Activated CD4-positive, alpha-beta T cell treated with anti-CD3 and anti-CD28 coated beads, Interleukin-2, amount 10 ng/mL, durations not matched to agents 7 days and 5 days (primary cell): ENCODE measurements at places on chromosomes 12 and 14. TPM values are rescaled to one million over a fixed set of nuclear protein-coding genes. Genes with fewer than 3 reads are reported as not detected.

Gene DEGS2
- total RNA-seq = 0.15 TPM

Gene PZP
- not detected for total RNA-seq

Gene ATP6V1D
- 43.6 TPM for total RNA-seq

Gene POU6F1
- 6.3 TPM for total RNA-seq

Gene KERA
- total RNA-seq = not detected

Gene NKX2-8
- total RNA-seq = not detected

Gene GPR84
- 0.15 TPM for total RNA-seq

Gene ARHGEF25
- 0.42 TPM for total RNA-seq

Gene CCDC175
- not detected for total RNA-seq

- H3K27me3 ChIP-seq = no peaks in the 10 kb centered on the region
- H3K4me1 ChIP-seq = no peaks in the 10 kb centered on the region
- H3K27ac ChIP-seq = no peak overlapping the region
- no peak for DNase-seq
Measured at GRCh38 chr14:39492267-39492666, 60.0 kb upstream of the FBXO33 start.

GRCh38 chr14:56754921-56755320, 55.4 kb downstream of the OTX2 start:
- no peak for DNase-seq
- H3K4me1 ChIP-seq = no peaks in the 10 kb centered on the region
- no peak overlapping the region for H3K27ac ChIP-seq
- H3K27me3 ChIP-seq = peaks cover 14% of the 10 kb centered on the region
- H3K4me3 ChIP-seq = no peak overlapping the region

- peaks cover 32% of the 10 kb centered on the region for H3K36me3 ChIP-seq
- DNase-seq = no peak
- H3K27me3 ChIP-seq = no peaks in the 10 kb centered on the region
- H3K27ac ChIP-seq = peak overlapping the region; percentile 77
- peaks cover 82% of the 10 kb centered on the region for H3K4me1 ChIP-seq
Measured at GRCh38 chr14:77603654-77604255, 12.7 kb downstream of the SPTLC2 start.

DNA sequence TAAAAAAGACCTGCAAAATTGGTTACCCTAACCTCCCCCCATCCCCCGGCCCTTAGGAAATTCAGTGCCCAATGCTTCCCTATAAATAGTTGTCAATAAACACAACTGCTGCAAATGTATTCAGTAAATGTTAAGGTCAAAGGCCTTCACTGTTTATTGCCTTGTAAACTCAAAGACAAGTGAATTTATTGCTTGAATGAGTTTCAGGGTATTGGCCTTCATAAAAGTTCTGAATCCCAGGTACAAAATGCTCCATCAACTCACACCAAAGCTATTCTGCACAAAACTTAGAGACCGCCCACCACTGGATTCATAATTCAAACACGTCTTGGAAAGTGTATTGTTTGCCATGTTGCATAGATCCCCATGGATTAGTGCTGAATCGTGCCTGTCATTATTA, 63.3 kb upstream of the CDKN3 start:
- H3K27me3 ChIP-seq = peaks cover 23% of the 10 kb centered on the region
- H3K4me1 ChIP-seq = no peaks in the 10 kb centered on the region
- no peaks in the 10 kb centered on the region for H3K36me3 ChIP-seq
- no peak overlapping the region for H3K27ac ChIP-seq
- no peak overlapping the region for H3K4me3 ChIP-seq

DNA sequence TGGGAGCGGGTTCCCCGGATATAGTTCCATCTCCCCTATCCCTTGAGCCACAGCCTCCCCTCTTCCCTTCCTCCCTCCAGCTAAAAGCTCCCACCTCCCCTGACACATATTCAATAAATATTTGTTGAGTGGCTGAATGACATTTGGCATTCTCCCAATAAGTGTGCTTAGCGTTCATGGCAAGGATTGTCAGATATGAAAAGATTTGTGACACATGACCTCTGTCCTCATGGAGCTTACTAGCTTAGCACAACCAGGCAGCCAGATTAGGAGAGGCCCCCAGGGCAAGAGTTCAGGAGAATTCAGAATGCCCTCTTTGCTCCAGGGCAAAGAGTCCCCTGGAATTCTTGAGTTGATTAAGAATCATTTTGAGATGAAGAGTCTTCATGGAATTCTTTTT, 22.5 kb upstream of the SLC6A12 start:
- H3K4me1 ChIP-seq = no peaks in the 10 kb centered on the region
- DNase-seq = no peak
- peaks cover 2% of the 10 kb centered on the region for H3K36me3 ChIP-seq
- H3K27ac ChIP-seq = no peak overlapping the region

DNA sequence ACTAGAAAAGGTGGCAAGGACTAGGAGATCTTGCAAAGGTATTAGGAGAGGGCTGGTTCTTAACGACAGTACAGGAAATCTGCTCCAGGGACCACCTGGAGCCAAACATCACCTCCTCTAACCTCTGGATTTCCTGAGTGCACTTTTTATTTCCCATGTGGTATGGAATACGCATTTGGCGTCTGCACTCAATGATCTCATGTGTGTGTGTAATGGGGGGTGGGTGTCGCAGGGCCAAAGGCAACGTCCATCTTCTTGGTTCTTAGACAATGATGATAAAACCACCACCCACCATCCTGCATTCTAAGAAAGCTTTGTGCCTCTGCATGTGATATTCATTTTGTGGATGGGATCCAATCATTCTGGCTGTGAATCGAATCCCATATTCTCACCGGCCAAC, 68.8 kb downstream of the CLMN start:
- DNase-seq = no peak
- H3K36me3 ChIP-seq = no peaks in the 10 kb centered on the region
- H3K4me3 ChIP-seq = no peak overlapping the region
- no peaks in the 10 kb centered on the region for H3K4me1 ChIP-seq
- H3K27me3 ChIP-seq = peaks cover 15% of the 10 kb centered on the region

- no peaks in the 10 kb centered on the region for H3K27me3 ChIP-seq
- DNase-seq = no peak
- no peak overlapping the region for H3K27ac ChIP-seq
- peaks cover 2% of the 10 kb centered on the region for H3K4me1 ChIP-seq
- no peak overlapping the region for H3K4me3 ChIP-seq
Measured at GRCh38 chr12:88113871-88114270, 28.0 kb downstream of the CEP290 start.

DNA sequence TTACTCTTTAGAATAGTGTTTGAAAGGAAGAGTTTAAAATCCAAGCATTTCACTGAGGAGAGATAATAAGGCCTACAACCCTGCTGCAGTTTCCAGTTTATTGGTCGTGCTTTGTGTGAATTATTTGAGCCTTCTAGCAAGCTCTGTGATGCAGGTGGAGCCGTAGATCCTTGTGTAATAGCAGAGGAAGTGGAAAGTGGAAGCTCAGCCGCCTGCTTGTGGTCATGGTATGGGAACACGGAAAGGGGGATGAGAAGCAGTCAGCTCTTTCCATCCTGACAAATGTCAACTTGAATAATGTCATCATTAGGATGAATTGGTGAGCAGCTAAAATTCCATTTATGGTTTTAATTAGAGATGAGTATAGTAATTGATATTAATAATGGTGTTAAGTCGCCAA, 29.1 kb downstream of the SYNE2 start:
- peaks cover 38% of the 10 kb centered on the region for H3K36me3 ChIP-seq
- peaks cover 18% of the 10 kb centered on the region for H3K4me1 ChIP-seq
- no peak overlapping the region for H3K4me3 ChIP-seq
- H3K27ac ChIP-seq = no peak overlapping the region
- no peak for DNase-seq

DNA sequence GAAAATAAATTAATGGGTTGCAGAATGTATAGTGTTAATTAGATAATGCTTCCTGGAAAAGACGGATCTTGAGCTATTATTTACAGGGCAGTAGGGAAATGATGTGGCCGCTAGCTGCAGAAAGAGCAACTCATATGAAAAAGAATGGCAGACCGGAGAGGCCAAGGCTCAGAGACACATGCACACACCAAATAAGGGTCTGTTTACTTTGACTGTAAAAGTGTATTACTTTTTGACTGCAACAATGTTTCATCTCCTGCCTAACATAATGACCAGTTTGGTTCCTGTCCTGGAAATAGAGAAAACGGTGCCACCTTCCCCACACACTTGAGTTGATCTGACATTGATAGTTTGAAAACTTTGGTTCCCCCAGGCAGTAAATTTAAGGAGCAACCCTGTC, 290.9 kb downstream of the CACNA1C start:
- H3K4me3 ChIP-seq = no peak overlapping the region
- DNase-seq = no peak
- no peak overlapping the region for H3K27ac ChIP-seq
- H3K36me3 ChIP-seq = no peaks in the 10 kb centered on the region

GRCh38 chr12:123120452-123121166, 30.3 kb downstream of the PITPNM2 start:
- peaks cover 13% of the 10 kb centered on the region for H3K36me3 ChIP-seq
- peaks cover 54% of the 10 kb centered on the region for H3K4me1 ChIP-seq
- H3K27me3 ChIP-seq = no peaks in the 10 kb centered on the region
- peak; percentile 68 for DNase-seq

GRCh38 chr12:109292342-109292711, 16.8 kb downstream of the FOXN4 start:
- no peak overlapping the region for H3K27ac ChIP-seq
- no peak for DNase-seq
- H3K27me3 ChIP-seq = peaks cover 22% of the 10 kb centered on the region
- H3K4me3 ChIP-seq = no peak overlapping the region
- no peaks in the 10 kb centered on the region for H3K4me1 ChIP-seq

DNA sequence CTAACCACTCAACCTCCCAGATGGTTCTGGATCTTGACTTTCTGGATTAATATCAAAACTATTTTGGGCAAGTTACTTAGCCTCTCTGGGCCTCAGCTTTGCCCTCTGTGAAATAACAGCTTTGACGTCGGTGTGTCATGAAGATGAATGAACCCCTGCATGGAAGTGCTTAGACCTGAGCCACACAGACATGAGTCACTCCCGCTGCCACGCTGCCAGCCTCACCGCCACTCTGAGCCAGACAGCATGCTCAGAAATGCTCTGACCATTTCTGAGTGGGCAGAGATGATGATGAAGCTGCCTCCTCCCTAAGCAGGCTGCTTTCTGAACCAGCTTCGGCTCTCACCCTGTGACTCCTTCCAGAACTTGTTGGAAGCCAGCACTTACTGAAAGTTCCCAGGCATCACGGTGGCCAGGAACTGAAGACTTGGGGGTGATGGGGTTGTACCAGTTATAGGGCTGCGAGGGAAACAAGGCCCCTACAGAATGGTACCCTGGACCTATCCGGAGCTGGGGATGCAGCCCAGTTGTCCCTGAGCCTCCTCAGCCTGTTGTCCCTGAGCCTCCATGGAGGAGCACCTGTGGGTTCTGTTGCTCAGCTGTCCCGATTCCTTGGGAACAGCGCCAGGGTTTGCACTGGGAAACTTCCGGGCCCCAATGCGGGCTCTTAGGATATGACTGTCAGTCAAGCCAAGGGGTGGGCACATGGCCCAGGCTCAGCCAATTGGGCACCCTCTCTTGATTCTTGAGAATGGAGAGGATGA, 2.0 kb upstream of the CCDC197 start:
- no peak for DNase-seq
- H3K4me3 ChIP-seq = no peak overlapping the region
- H3K27me3 ChIP-seq = peaks cover 2% of the 10 kb centered on the region
- H3K36me3 ChIP-seq = no peaks in the 10 kb centered on the region

- H3K27ac ChIP-seq = peak overlapping the region; percentile 95
- no peaks in the 10 kb centered on the region for H3K27me3 ChIP-seq
- H3K4me1 ChIP-seq = peaks cover 44% of the 10 kb centered on the region
- H3K36me3 ChIP-seq = peaks cover 17% of the 10 kb centered on the region
Measured at GRCh38 chr12:12560587-12561370, 1.9 kb downstream of the DUSP16 start.

GRCh38 chr14:35401422-35402265, 2.9 kb downstream of the NFKBIA start:
- no peaks in the 10 kb centered on the region for H3K27me3 ChIP-seq
- H3K27ac ChIP-seq = peak overlapping the region; percentile 86
- H3K4me1 ChIP-seq = peaks cover 61% of the 10 kb centered on the region
- DNase-seq = no peak

GRCh38 chr14:58465421-58465820, 37.9 kb downstream of the KIAA0586 start:
- no peaks in the 10 kb centered on the region for H3K4me1 ChIP-seq
- no peak overlapping the region for H3K27ac ChIP-seq
- DNase-seq = no peak
- H3K27me3 ChIP-seq = no peaks in the 10 kb centered on the region
- no peak overlapping the region for H3K4me3 ChIP-seq

DNA sequence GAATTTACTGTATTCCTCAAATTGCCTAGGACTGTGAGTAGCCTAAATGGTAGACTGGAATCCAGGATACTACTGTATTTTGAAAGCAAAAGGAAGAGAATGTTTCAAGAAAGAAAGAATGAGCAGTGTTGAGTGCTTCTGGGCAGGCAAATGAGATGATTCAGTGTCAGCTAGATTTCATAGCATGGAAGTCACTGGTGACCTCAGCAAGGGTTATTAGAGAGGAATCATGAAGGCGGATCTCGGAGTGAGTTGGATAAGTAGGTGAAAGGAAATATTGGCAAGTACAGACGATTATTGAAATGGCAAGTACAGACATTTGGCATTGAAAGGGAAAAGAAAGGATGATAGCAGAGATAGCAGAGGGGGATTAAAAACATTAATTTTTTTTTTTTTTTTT, 27.1 kb downstream of the VRK1 start:
- H3K4me3 ChIP-seq = no peak overlapping the region
- no peak overlapping the region for H3K27ac ChIP-seq
- H3K27me3 ChIP-seq = no peaks in the 10 kb centered on the region
- H3K36me3 ChIP-seq = peaks cover 34% of the 10 kb centered on the region

DNA sequence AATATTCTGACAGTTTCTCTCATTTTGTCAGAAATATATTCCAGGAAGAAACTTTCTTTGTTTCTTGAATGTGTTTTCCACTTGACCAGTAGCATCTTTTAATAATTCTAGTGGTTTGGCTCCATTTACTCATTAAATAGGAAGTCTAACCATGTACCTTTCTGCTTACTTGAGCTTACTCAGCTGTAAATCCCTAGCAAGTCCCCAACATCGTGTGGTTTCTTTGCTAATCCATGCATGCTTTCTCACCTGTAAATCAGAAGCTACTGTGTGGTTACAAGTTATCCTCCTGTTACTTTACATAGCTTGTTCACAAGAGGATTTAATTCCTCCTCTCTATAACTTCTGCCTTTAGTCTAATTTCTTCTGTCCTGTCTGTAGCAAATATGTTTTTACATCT, 227.7 kb downstream of the FSCB start:
- no peaks in the 10 kb centered on the region for H3K36me3 ChIP-seq
- no peaks in the 10 kb centered on the region for H3K4me1 ChIP-seq
- H3K27me3 ChIP-seq = no peaks in the 10 kb centered on the region
- no peak overlapping the region for H3K27ac ChIP-seq

DNA sequence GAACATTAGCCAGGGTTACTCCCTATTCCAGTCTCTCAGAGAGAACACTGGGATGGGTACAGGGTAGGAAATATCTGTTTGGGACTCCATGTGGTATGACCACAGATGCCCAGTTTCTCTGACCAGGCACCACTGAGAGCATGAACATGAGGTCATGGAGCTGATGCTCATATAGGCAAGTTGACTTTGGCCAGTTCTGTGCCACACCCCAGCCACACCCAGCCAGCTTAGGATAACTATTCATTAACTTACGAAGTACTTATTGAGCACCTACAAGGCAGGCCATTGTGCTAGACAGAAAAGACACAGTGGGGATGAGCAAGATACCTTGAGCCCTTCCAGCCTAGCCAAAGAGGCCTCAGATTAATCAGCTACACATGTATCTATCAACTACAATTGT, 262.5 kb downstream of the DPF3 start:
- peaks cover 57% of the 10 kb centered on the region for H3K27me3 ChIP-seq
- no peak overlapping the region for H3K27ac ChIP-seq
- no peaks in the 10 kb centered on the region for H3K4me1 ChIP-seq
- DNase-seq = no peak
- no peak overlapping the region for H3K4me3 ChIP-seq

- H3K4me3 ChIP-seq = no peak overlapping the region
- no peak for DNase-seq
- H3K27ac ChIP-seq = no peak overlapping the region
Measured at GRCh38 chr12:67034110-67034879, 234.9 kb upstream of the CAND1 start.
